ENCODE measurements at places on chromosomes 7 and 10. TPM values are rescaled to one million over a fixed set of nuclear protein-coding genes. Genes with fewer than 3 reads are reported as not detected.

Gene PTPRN2
- total RNA-seq, result 62.2 TPM

Gene TBATA
- not detected for total RNA-seq

DNA sequence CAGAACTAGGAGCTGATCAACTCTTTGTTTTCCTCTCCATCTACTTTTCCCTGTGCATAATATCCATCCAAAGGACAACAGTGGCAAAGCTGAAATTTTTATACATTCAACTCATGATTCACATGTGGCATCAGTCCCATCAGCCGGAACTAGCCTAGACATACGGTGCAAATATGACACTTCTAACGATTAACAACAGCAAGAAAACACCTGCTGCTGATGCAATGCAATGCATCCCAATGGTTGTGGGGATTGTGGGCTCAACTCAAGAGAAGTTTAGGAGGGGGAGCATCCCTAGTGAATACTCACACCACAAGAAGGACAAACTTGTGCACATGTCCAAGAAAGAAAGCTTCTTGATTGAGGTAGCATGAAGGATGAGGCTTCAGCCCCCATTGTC lies 20.5 kb upstream of the STK17A start:
- DNase-seq, result no peak

- DNase-seq, result no peak
Observed at GRCh38 chr10:6950133-6950532, 370.1 kb upstream of the PRKCQ start.

- DNase-seq, result peak; percentile 18
Observed at GRCh38 chr10:77636282-77636966, 1.2 kb downstream of the KCNMA1 start.

GRCh38 chr10:111560027-111560426 lies 483.2 kb downstream of the ADRA2A start:
- no peak for DNase-seq

- DNase-seq, result no peak
Observed at GRCh38 chr7:43721193-43721806, 8.0 kb downstream of the COA1 start.

DNA sequence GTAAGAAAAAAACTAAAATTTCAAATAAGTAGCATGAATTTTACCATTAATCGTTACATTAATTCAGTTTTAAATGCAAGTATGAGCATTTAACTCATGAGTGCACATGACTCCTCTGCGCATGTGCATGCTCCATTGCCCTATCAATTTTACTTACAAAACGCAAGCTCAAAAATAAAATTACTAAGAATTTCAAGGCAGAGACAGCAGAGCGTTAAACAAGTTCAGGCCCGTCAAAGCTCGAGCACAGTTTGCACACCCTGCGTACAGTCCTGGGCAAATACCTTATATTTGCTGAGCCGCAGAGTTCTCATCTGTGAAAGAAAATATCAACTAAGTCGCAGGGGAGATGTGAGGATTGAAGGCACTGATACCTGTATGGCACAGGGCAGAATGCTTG lies 373.6 kb downstream of the BBS9 start:
- DNase-seq, result no peak
